ENCODE measurements at places on chromosomes 7 and 10. TPM values are rescaled to one million over a fixed set of nuclear protein-coding genes. Genes with fewer than 3 reads are reported as not detected.

The SH2B2 gene
- total RNA-seq, result 2.5 TPM

The ANKRD1 gene
- 0.52 TPM for total RNA-seq

The IDI2 gene
- total RNA-seq, result not detected

The KEL gene
- not detected for total RNA-seq

The GNGT1 gene
- not detected for total RNA-seq

The SLC39A12 gene
- under 0.01 TPM for total RNA-seq

The TMEM213 gene
- not detected for total RNA-seq

The DPCD gene
- total RNA-seq, result 38.2 TPM
